Myometrial cell (primary cell): ENCODE measurements at places on chromosomes 7 and 10. TPM values are rescaled to one million over a fixed set of nuclear protein-coding genes. Genes with fewer than 3 reads are reported as not detected.

ATP5MK gene
- 360 and 413 TPM in 2 replicates for total RNA-seq

DDC gene
- total RNA-seq: not detected in 2 replicates

SCART1 gene
- total RNA-seq: under 0.01 and 0.18 TPM in 2 replicates

HMX3 gene
- not detected in 2 replicates for total RNA-seq

HOXA10 gene
- total RNA-seq: 22.7 and 24.8 TPM in 2 replicates

PNLIPRP1 gene
- not detected in 2 replicates for total RNA-seq

ACSL5 gene
- total RNA-seq: 1.4 and 1.8 TPM in 2 replicates

MYPN gene
- total RNA-seq: 11.0 and 12.9 TPM in 2 replicates

RGS10 gene
- 75.7 and 92.5 TPM in 2 replicates for total RNA-seq

AGR3 gene
- total RNA-seq: not detected in 2 replicates

RTKN2 gene
- 0.71 and 0.86 TPM in 2 replicates for total RNA-seq

OR2A5 gene
- total RNA-seq: not detected in 2 replicates

GIMAP6 gene
- not detected in 2 replicates for total RNA-seq

DCLRE1A gene
- total RNA-seq: 2.6 and 4.4 TPM in 2 replicates

MYO1G gene
- total RNA-seq: under 0.01 TPM in 1 of 2 replicates, not detected in the other

ELAPOR2 gene
- total RNA-seq: 0.29 and 6.4 TPM in 2 replicates

TDRD1 gene
- 0.35 TPM in 1 of 2 replicates, not detected in the other for total RNA-seq

TSPAN12 gene
- 0.29 and 1.1 TPM in 2 replicates for total RNA-seq

MBL2 gene
- total RNA-seq: not detected in 2 replicates

IFIT1 gene
- total RNA-seq: 23.1 and 36.3 TPM in 2 replicates

IKZF5 gene
- 1.9 and 2.0 TPM in 2 replicates for total RNA-seq

ENTPD1 gene
- under 0.01 TPM in 1 of 2 replicates, not detected in the other for total RNA-seq

CYP2C8 gene
- not detected in 2 replicates for total RNA-seq

COG5 gene
- 23.9 and 42.7 TPM in 2 replicates for total RNA-seq

AKR1C4 gene
- not detected in 2 replicates for total RNA-seq

NPY4R2 gene
- total RNA-seq: not detected in 2 replicates

ABCB4 gene
- 0.29 TPM in 1 of 2 replicates, not detected in the other for total RNA-seq

WDR86 gene
- total RNA-seq: 17.6 and 19.1 TPM in 2 replicates

SAP25 gene
- total RNA-seq: not detected in 2 replicates
